ENCODE measurements at places on chromosomes 3 and 15. TPM values are rescaled to one million over a fixed set of nuclear protein-coding genes. Genes with fewer than 3 reads are reported as not detected.

GRCh38 chr15:88649286-88649733, 10.5 kb downstream of the ISG20 start:
- DNase-seq, result peak; percentile 89

The SGO1 gene
- 6.9 TPM for total RNA-seq

- DNase-seq, result no peak
These were observed 279.5 kb downstream of the ULK4 start for GRCh38 chr3:41682382-41682781.

The DISP2 gene
- total RNA-seq, result 2.2 TPM

The TMC3 gene
- not detected for total RNA-seq

GRCh38 chr15:27028858-27029477, 58.0 kb downstream of the GABRG3 start:
- no peak for DNase-seq

DNA sequence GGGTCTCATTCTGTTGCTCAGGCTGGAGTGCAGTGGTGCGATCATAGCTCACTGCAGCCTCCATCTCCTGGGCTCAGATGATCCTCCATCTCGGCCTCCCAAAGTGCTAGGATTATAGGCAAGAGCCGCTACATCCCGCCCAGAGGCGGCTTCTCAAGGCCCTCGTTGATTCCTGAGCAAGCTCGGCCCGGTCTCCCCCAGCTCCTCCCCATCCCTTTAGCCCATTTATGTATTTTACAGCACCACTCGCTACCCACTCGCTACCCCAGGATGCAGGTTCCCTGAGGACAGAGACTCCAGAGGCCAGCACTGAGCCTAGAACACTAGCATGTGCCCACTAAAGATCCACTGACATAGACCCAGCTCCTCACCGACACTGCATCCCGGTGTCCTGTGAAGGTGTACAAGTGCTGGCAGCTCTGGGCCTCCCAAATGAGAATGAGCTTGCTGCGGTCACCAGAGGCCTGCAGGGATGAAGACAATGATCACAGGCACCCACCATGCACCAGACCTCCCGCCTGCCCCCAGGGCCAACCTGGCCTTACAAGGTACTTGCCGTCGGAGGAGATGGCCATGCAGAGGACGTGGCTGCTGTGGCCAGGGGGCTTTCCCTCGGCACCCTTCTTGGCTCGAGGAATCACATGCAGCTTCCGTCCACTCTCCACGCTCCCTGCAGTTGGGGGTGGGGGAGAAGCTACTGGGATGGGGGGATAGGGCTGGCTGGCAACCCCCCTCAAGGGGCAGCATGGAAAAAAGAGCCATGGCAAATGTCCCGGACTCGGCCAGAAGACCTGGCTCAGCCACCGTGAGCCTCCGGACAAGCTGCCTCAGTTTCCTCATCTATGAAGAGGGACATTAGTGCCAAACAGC, 5.6 kb downstream of the RRP9 start:
- no peak for DNase-seq

- DNase-seq, result no peak
These were observed 60.5 kb downstream of the RAB7A start for GRCh38 chr3:128786434-128787020.

DNA sequence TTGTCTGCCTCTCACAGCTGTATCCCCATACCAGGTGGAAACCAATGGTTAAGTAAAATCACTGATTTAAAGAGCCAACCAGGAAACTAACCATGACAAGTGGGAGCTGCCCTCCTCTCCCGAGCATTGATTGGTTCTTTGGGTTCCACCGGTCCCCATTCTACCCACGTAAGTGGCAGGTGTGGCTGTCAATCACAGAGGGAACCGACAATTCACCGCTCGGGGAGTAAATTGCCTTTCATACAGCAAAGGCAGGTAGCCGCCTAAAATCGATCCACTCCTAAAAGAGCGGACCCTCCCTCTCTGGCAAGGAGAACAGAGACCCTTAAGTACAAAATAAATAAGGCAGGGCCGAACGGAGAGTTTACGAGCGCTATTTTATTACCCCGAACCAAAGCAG, 1.2 kb downstream of the ERC2 start:
- DNase-seq, result peak; percentile 74

The PLSCR4 gene
- total RNA-seq, result 1.7 TPM

The ADIPOQ gene
- not detected for total RNA-seq

DNA sequence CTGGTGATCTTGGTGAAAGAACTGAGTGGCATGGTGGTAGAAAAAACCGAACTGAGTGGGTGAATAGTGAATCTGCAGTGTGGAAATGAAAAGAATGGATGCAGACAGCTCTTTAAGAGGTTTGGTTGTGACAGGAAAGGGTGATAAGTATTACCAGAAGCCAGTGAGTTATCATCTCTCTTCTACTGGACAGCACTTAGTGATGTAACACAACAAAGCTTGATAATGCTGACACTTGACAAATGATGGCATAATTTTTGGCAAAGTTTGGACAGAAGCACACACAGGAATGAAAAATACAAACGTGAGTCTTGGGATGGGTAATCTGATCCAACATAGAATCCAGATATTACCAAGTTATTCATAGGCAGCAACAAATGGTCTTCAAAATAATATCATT, 112.2 kb downstream of the ISL2 start:
- no peak for DNase-seq

DNA sequence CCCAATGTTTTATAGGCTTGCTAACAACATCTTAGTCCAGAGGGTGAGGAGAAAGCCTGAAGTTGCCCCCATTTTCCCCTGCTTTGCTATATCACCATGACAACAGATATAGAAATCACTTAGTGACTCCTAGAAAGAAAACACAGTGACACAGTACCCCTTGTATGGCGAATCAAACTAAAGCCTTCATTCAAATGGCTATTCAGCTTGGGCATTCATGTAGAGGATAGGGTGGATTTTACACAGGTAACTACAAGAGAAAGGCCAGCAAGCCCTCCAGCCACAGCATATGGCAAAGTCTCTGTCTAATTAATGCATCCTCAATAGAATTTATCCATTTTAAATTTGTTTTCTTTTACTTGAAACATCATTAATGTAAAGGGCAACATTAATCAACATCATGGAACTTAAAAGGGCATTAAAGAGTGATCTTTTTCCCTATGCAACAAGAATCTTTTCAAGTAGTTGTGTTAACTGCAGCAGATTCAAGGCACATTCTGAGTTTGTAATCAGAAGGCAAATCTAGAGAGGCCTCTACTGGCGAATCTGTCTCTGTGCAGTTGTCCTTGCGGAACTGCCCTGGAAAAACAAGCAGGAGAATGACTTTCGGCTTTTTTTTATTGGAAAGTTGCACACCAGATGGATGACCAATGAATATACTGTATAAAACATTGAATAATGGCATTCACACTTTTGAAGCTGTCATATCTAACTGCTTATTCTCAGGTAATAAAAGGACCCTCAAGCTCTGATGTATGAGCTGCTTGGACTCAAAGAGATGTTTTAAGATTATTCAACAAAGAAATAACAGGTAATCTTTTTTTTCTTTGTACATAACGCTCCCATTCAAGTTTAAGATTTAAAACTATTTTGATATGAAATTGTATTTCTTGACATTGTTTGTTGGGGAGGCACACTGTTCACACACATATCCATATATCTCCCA, 621.7 kb upstream of the AGTR1 start:
- DNase-seq, result peak; percentile 21

GRCh38 chr3:134666466-134666865, 15.6 kb upstream of the KY start:
- no peak for DNase-seq

DNA sequence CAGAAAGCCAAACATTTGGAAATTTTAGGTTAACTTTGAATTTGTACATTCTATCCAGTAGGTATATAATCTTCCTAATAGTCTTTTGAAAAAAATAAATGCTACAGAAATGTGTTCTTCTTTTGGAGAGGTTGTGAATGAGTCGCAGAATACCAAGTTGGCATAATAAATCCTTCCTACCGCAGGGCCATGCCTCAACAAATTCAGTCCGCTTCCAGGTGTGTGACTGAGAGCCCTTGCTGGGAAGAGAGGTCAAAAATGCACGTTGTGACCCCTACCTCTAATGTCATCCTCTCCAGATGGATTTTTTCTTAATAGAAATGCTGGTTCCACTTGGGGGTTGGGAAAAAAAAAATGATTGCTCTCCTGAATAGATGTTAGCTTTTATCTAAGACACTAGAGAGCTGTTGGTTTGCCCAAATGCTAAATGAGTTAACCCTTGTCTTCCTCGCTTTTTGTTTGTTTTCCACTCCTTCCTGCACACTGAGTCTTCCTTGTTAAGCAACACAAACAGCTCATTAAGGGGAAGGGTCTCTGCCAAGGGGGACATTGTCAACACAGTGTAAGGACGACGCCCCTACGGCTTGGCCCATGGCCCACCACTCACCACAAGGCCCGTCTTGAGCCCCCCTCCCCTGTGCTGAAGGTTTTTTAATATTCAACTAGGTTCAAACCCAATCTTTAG, 33.9 kb downstream of the RLBP1 start:
- DNase-seq, result no peak

The GOLGA8H gene
- total RNA-seq, result 0.34 TPM

The PHLDB2 gene
- total RNA-seq, result 57.6 TPM

The HYAL3 gene
- total RNA-seq, result 7.6 TPM
